ENCODE measurements at places on chromosomes 11 and 22.

DNA sequence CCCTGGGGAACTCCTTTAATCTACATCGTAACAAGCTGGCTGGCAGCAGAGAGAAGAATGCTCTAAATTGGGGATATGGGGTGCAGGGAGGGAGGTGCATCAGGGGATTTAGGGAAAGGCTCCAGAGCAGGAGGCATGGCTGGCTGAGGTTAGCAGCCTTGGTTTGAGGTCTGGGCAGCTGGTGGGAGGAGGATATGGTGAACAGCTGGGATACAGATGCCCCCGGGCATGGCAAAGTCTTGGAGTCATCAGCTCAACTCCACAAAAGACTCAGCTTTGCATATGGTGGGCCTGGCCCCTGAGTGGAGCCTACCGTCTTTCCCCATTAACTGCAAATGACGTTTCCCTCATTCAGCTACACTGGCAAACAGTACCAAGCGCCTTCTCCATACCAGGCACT lies 5.4 kb downstream of the FAM83F start:
- DNase-seq = no peak

- no peak for DNase-seq
Measured at GRCh38 chr22:32858957-32859356, 57.5 kb downstream of the TIMP3 start.

- DNase-seq = no peak
Measured at GRCh38 chr11:99352642-99353041, 331.9 kb downstream of the CNTN5 start.

DNA sequence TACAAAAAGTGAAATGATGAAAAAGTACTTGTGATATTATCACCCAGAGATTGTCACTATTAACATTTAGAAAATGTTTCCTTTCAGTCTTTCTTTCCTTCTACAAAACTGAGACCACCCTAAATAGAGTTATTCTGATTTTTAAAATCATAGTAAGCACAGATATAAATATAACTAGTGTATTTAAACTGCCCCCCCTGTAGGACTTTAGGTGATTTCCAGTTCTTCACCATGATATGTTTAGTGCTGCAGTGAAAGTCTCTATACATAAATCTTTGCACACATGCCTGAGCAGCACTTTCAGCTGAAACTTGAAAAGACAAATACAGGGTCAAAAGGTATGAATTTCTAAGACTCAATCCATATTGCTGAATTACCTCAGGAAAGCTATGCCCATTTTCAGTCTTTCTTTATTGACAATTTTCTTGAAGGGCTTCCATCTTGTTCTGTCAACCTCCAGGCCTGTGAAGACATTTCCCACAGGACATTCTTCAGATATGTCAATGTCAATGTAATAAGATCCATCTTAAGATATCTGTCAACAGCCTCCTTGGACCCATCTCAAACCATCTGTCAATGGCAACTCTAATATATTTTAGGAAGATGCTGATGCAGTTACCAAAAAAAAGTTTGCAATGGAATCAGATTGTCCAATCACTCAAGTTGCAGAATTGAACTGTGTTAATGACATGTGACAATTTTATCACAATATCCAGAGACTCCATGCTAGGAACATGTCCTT lies 30.8 kb upstream of the LDLRAD3 start:
- no peak for DNase-seq

- no peak for DNase-seq
Measured at GRCh38 chr22:48630433-48630754, 1197.3 kb downstream of the BRD1 start.

DNA sequence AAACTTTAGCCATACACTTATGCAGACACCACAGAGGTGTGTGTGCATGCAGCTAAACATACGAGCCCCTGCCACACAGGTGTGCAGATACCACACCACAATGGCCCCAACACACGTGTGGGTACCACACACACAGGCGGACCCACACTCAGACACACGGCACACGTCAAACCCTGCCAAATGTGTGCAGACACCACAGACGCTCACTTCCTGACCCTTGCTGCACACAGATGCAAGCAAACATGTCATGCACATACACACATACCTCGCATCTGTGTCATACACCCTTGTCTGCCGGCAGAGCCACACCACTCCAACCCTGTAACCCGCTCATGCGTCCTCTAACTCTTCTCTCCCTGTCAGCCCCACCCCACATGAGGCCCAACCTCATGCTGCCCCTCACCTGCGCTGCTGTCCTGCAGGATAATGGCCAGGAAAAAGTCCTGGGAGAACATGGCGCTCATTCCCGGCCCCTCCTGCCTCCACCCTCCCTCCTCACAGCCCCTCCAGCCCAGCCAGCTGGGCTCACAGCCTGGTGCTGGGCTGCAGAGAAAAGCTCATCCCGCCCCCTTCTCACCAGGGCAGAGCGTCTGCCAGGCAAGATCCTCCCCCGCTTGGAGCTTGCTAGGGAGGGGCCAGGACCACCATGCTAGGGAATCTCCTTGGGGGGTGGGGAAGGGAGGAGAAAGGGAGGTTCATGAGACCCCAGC lies 14.2 kb downstream of the SMPD1 start:
- DNase-seq = no peak

DNA sequence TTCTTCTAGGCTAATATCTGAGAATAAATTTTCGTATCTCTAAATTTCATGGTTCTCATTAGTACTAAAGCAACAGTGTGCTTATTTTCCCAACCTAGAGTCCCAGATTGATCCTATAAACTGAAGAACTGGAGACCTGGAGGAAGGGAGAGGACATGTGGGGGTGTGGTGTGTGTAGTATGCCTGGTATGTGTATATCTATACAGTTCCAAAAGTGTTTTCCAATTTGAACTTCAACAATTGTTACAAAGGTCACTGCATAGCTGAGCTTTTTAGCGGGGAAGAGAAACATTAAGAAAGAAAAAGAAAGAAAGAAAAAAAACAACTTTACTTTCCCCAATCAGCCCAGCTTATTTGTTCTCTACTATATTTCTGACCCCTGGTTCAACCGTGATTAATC lies 152.1 kb downstream of the SOX6 start:
- no peak for DNase-seq

DNA sequence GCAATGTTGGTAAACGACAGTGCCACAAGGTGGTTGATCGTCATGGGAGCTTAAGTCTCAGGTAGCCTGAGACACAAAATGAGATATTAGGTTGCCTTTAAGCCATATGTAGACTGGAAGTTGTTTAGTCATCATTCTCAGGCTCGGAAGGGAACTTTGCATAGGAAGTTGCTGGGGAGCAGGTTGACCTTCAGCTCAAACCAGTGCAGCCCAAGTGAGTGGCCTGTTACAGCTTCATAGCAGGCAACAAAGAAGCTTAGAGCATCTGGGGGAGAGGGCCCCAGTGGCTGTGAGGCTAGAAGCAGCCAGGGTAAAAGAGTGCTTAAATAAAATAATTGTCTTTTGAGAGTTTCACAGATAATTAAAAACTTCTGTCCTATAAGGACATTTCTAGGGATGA lies 404.0 kb downstream of the GUCY1A2 start:
- DNase-seq = no peak

- DNase-seq = no peak
Measured at GRCh38 chr11:16977994-16978315, 36.3 kb downstream of the PLEKHA7 start.

DNA sequence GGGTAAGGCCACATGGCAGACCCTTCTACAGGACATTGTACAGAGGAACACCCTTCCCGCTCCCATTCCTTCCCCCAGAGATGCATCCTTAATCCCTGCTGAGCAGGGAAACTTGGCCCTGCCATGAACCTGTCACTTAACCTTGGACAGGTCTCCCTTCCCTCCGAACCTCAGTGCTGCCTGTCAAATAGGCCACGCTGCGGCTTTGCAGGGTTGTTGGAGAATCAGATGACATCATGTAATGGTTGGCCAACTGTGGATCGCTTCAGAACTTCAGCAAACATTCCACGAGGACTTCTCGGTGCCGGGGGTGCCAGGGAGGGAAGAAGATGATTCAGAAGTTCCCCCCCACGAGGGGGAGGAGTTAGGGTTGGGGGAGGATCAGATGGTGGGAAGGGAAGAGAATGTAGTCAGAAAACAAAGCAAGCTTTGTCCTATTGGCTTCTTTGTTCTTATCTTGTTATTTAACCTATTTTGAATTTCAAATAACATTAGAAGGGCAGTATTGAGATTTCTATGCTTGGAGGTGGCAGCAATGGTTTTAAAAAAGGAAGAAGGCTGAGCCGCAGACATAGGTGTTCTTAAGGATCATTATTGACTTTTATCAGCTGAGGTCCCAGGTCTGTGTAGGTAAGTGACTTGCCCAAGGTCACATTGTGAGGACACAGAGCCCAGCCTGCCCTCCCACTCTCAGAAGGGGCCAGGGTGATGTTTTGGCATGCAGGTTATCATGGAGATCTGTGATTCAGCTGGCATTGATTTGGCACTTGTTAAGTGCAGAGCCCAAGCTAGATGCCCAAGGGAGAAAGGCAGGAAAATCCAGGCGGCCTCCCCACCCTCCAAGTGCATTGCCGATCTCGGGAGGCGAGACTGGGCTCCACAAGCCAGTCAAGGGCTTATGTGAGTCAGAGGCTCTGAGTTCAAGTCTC lies 3.1 kb downstream of the CDC42EP1 start:
- DNase-seq = peak; percentile 91

GRCh38 chr11:74593463-74593862 lies 1.1 kb downstream of the POLD3 start:
- no peak for DNase-seq

GRCh38 chr11:78423241-78423640 lies 5.6 kb upstream of the GAB2 start:
- DNase-seq = no peak

- peak; percentile 83 for DNase-seq
Measured at GRCh38 chr22:29359469-29359868, 28.9 kb downstream of the AP1B1 start.

GRCh38 chr22:44937216-44937615 lies 72.6 kb downstream of the PHF21B start:
- no peak for DNase-seq

DNA sequence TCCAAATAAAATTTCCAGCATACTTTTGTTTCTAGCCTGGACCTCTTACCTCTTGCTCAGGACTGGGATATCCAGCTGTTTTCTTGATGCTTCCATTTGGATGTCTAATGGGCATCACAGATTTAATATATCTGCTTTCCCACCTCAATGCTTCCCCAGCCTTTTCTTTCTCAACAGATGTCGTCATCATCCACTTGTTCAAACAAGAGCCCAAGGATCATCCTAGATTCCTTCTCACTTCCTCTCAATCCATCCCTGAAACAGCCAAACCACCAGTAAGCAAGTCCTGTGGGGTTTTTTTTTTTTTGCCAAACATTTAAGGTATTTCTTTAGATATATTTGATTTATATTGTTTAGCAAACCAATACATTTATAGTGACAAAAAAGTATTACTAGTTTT lies 12.5 kb downstream of the THY1 start:
- no peak for DNase-seq

GRCh38 chr11:66468691-66469090 lies 2.0 kb downstream of the PELI3 start:
- DNase-seq = no peak

DNA sequence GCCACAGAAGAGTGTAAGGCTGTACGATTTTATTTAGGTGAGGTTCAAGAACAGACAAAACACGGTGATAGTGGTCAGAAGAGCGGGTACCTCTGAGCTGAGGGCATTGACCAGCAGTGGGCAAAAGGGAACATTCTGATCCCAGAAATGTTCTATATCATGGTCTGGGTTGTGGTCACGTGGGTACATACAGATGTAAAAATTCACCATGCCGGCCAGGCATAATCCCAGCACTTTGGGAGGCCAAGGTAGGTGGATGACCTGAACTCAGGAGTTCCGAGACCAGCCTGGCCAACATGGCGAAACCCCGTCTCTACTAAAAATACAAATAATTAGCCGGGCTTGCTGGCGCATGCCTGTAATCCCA lies 31.1 kb upstream of the GCAT start:
- no peak for DNase-seq

GRCh38 chr11:5277807-5278382 lies 8.2 kb upstream of the HBE1 start:
- no peak for DNase-seq

All from suprapubic skin (tissue), 4 donors.